ENCODE measurements at places on chromosomes 12 and 14.

GRCh38 chr12:58309806-58310205 lies 368.4 kb downstream of the ATP23 start:
- no peak for DNase-seq

- DNase-seq = no peak
Measured at GRCh38 chr14:102508774-102509745, 516 bp downstream of the ANKRD9 start.

GRCh38 chr12:6083601-6084000 lies 40.9 kb downstream of the VWF start:
- no peak for DNase-seq

DNA sequence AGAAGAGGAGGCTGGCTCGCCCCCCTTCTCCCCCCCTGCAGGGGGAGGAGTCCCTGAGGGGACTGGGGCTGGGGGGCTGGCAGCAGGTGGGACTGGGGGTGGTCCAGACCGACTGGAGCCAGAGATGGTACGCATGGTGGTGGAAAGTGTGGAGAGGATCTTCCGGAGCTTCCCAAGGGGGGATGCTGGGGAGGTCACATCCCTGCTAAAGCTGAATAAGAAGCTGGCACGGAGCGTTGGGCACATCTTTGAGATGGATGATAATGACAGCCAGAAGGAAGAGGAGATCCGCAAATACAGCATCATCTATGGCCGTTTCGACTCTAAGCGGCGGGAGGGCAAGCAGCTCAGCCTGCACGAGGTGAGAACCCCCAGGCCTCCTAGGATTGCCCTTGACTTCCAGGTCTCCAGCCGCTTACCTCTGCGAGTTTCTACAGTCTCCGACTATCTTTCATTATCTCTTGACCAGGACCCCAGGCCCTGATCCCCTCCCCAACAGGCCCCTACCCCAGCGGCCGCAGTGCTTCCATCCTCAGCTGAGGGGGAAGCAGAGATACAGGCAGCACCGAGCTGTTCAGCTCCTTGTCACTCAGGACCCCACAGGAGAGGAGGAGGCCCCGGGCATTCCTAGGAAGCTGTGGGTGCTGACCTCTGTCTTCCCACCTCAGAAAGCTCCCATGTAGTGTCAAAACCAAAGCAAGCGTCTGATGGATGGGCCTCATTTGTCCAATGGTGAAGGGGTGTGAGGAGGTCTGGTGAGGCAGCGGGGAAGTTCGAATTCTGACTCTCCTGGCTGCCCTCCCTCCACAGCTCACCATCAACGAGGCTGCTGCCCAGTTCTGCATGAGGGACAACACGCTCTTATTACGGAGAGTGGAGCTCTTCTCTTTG lies 3.0 kb downstream of the NAB2 start:
- DNase-seq = no peak

DNA sequence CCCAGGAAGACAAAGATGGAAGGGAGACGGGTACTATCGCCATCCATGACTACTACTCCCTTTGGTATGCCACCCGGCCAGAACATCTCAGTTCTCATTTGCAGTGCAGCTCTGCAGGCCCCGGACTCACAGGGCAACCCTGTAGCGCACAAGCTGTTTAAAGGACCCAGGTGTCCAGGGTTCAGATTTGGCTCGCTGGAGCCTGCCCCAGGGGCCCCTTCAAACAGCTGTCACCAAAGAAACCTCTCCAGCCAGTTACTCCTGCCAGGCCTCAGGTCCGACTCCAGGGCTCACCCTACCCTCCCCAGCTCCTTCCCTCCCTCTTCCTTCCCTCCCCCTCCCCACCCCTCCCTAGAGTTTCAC lies 5.5 kb upstream of the CHD4 start:
- no peak for DNase-seq

Data from GM06990 (cell line).